ENCODE measurements at places on chromosomes 2 and 18.

DNA sequence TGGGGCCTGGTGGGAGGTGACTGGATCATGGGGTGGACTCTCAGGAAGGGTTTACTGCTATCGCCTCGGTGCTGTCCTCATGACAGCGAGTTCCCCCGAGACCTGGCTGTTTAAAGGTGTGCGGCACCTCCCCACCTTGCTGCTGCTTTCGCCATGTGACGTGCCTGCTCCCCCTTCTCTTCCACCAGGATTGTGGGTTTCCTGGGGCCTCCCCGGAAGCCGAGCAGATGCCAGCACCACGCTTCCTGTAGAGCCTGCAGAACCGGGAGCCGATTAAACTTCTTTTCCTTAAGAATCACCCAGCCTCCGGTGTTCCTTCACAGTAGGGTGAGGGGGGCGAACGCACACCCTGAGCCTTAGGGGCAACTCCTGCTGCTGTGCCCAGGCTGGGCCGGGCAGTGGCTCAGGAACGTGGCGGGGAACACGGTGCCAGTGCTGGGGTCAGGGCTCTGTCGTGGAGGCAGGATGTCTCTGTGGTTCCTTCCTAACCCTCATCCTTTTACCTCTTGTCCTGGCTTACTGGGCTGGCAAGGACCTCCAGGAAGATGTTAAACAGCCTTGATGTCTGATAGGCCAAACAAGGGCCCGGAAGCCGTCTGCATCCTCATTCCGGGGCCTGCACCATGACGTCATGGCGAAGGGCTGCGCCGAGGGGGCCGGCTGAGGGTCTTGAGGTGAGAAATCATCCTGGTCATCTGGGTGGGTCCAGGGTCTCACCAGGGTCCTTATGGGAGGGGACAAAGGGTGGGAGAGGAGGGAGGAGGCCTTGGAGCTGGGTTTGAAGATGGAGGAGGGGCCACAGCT lies 12.7 kb downstream of the NEU4 start:
- no peak for DNase-seq

DNA sequence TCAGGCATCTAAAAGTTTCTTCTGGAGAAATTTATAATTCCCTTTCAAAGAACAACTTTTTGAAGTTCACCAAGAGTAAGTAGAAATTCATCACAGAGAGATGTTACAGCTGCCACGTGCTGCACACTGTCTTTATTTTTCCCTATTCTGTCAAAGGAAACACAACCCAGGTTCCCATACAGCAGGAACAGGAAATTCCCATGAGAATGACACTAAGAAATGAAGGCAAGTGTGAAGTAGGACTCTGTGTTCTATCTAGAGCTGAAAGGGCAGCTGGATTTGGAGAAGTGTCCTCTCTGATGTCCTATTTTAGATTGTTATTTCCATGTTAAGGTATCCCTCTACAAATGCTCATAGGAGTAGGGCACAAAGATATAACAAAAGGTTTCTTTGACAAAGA lies 58.8 kb downstream of the PID1 start:
- no peak for DNase-seq

- no peak for DNase-seq
Measured at GRCh38 chr2:241017228-241017940, 19.0 kb downstream of the SNED1 start.

GRCh38 chr18:48488388-48488850 lies 50.4 kb upstream of the CTIF start:
- DNase-seq = no peak

DNA sequence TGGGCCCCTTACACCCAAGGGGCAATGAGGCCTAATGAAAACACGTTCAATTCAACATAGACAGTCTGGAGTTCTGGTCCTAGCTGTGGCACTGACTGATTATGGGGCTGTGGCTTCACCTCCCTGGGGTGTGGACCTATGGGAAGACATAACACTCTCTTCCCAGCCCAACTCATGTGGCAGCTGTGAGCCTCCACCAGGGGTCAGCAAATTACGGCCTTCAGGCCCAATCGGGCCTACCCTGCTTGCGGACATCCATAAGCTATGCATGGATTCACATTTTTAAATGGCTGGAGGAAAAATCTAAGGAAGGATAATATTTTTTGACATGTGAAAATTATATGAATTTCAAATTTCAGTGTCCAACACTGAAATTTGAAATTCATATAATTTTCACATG lies 101.3 kb downstream of the LOXHD1 start:
- DNase-seq = no peak

DNA sequence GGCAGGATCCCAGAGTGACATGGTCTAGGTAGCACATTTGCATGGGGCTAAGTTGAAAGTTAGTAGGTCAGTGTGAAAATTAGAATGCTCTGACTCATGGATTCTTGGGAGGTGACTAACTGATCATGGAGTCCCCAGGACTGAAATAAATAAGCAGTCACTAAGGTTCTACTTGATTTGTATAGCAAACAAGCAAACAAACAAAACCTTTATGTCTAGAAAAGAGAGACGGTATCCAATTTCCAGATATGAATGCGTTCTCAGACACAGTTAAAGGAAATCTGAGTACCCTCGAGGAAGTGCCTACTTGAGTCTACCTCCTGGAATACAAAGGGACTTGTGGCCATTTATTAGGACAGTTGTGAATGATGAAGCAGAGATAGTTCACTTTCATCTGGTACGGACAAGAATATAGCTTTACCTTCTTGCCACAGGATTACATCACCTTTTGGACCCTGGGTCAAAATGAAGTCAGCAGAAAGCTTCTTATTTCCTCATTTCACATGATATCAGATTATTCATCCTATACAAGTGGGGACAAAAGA lies 54.3 kb upstream of the AGPS start:
- no peak for DNase-seq

DNA sequence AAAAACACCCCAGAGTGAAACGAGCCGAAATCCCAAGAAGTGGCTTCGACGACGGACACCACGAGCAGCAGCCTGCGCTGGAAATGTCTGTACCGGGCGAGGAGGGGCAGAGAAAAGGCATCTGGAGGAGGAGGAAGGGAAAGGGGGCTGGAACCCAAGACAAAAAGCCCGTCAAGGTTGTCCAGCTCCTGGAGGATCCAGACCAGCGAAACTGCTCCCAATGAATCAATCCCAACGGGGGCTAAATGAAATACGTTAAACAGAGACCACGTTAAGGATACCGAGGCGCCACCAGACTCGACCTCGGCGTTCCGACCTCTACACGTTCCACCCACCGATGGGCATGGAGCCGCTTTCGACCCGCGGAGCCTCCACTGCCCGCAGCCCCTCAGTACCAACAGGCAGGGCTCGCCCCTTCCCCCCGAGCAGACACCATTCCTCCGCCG lies 400 bp downstream of the CCDC88A start:
- DNase-seq = no peak

Measured in NCI-H1417 treated with DMSO at 0.1 percent for 48 hours (cell line).